NCI-H2029 treated with DMSO at 0.1 percent for 48 hours (cell line): ENCODE measurements at places on chromosomes 16 and 17.

GRCh38 chr16:1526608-1527555 lies 6.6 kb upstream of the TMEM204 start:
- DNase-seq, result no peak

- no peak for DNase-seq
These were observed 9.2 kb downstream of the LIG3 start for GRCh38 chr17:34989473-34989872.

- DNase-seq, result peak; percentile 29
These were observed 4.6 kb upstream of the GSE1 start for GRCh38 chr16:85608515-85608885.

DNA sequence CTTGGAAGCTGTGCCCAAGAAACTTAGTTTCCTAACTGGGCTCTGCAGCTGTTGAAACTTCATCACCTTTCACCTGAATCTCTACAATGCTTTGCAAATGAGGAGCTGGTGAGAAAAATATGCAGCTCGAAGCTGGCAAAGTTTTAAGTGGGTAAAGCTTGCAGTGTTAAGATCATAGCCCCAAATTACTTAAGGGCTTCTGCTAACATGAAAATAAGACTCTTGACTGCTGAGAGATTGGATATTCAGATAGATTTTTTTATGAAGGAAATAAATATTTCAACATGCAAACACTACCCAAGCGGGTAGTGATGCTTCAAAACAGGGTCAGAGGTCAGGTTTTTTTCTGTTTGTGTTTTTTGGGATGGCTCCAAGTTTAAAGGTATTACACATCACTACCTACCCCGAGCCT lies 278.7 kb downstream of the FTO start:
- no peak for DNase-seq

DNA sequence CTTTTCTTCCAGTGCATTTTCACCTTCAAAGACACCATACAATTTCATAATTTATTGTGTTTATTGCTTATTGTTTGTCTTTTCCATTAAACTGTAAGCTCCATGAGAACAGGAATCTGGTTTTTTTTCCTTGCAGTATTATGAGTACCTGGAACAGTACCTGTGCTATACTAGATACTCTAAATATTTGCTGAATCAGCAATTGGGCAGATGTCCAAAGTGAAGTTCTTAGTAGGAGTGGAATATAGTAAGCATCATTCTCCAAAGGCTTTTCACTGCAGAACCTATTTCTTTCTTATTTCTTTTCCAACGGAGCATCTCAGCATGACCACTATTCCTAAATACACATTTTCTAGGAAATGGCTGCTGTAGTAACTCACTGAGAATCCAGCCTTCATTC lies 269.0 kb upstream of the CCL2 start:
- DNase-seq, result no peak

GRCh38 chr16:81220349-81220748 lies 18.1 kb upstream of the BCO1 start:
- DNase-seq, result no peak

DNA sequence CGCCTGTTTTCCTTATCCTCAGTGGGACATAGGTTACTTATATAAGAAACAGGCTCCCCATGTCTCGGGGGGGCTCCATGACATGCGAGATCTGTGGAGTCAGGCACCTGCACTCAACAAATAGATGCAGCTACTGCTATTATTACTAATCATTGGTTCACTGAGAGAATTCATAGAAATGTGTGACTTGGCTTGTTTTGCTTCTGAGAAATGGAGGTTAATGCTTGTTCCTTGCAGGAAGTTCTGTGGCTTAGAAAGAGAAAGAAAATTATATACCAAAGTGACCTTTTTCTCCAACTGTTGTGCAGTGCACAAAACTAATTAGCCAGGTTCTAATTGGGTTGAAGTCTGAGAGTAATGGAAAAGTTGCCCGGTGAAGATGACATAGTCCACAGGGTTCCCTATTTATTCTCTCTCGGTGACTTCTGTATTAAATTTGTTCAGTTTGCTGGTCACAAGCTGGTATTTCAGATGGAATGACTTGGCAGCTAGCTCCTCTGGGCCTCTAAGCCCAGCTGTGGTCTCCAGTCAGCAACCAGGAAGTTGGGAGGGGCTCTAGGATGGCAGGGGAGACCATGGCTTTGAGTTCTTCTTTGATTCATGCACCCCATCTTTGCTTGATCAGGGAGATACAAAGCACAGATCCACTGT lies 17.6 kb upstream of the MAF start:
- DNase-seq, result no peak

DNA sequence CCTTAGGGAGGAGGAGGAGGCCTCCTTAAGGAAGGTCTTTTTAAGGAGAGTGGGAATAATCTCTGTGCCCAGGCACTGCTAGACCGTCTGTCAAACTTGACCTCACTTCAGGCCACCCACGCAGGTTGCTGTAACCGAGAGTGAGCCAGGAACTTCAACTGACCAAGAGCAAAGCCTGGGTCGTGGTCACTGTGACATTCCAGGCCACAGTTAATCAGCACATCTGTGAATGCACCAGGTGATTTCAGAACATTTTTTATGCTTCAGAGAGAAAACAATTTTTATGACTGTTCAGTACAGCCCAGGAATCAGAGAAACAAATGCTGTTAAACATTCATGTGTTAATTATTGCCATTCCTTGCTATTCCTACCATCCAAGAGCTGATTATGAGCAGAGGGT lies 226.6 kb upstream of the ASIC2 start:
- no peak for DNase-seq

GRCh38 chr16:5252791-5253190 lies 155.2 kb upstream of the EEF2KMT start:
- DNase-seq, result no peak

GRCh38 chr17:14731591-14731990 lies 430.7 kb downstream of the HS3ST3B1 start:
- no peak for DNase-seq

DNA sequence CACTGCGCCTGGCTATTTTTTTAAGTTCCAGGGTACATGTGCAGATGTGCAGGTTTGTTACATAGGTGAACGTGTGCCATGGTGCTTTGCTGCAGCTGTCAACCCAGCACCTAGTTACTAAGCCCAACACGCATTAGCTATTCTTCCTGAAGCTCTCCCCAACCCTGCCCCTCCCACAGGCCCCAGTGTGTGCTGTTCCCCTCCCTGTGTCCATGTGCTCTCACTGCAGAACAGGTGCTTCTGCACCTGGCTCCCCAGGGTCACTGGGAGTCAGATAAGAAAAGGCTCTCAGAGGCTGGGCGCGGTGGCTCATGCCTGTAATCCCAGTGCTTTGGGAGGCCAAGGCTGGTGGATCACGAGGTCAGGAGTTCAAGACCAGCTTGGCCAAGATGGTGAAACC lies 6.2 kb downstream of the HASPIN start:
- DNase-seq, result no peak

- no peak for DNase-seq
These were observed 79.8 kb downstream of the TBC1D16 start for GRCh38 chr17:79955691-79956440.

GRCh38 chr16:14283786-14284185 lies 212.7 kb downstream of the MRTFB start:
- DNase-seq, result no peak

GRCh38 chr16:10300905-10301304 lies 85.0 kb upstream of the ATF7IP2 start:
- DNase-seq, result no peak

- DNase-seq, result no peak
These were observed 3.7 kb downstream of the BCL6B start for GRCh38 chr17:7026471-7027115.

- no peak for DNase-seq
These were observed 5.5 kb upstream of the ZG16B start for GRCh38 chr16:2824626-2825025.

- DNase-seq, result no peak
These were observed at the start of gene TK2 for GRCh38 chr16:66549284-66550131. TK2 (minus strand) TSS chr16:66550122; CDS start chr16:66550061, 61 bp downstream.

- DNase-seq, result no peak
These were observed 51.8 kb downstream of the LYRM1 start for GRCh38 chr16:20952139-20952920.

GRCh38 chr17:18185391-18185790 lies 1.8 kb downstream of the ALKBH5 start:
- DNase-seq, result no peak

- DNase-seq, result no peak
These were observed 2.3 kb downstream of the PRMT7 start for GRCh38 chr16:68313116-68313515.

DNA sequence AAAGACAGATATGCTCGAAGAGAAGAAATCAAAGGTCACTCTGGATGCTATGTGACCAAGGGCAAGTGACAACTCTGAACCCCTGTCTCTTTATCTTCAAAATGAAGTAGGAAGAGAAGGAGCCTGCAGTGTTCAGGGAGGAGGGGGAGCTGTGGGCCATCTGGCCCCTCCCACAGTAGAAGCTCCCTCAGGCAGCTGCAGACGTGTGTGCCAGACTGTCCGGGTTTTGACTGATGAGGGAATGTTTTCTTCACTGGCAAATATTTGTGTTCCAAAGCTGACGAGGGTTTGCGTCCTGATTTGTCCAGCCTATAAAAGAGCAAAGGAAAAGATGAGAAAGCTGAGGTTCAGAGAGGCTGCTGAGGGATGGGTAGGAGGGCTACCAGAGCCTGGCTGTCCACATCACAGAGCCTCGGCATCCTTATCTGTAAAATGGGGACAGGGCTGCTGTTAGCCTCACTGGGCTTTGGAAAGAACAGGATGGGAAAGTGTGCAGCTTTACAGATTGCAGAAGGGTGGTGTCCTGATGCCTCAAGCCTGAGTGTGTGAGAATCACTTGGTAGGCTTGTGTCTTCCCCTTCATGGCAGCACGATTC lies 1.8 kb upstream of the GINS2 start:
- no peak for DNase-seq

DNA sequence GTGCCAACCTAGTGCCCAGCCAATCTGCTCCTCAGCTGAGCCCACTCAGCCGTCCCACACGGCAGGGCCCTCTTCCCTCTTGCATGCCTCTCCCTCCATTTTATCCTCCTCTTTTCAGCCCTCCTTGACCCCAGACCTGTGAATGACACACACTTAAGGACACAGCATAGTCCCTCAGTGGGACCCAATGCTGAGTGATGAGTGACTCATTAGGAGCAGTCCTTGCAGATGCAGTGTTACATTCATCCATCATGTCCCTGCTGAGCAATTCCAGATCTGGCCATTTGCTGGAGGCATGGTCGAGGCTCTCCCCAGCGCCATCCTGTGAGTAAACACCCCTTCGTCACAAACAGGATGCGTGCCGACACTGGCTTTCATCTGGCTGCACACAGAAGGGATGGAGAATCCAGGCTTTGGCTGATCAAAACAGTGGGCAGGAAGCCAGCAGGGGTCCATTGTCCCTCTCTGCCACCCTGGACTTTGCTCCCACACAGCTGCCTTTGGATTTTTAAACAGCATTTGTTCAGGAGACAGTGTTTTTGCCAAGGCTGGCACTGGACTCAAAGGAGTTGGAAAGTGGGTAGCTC lies 122.6 kb downstream of the AXIN2 start:
- DNase-seq, result no peak

DNA sequence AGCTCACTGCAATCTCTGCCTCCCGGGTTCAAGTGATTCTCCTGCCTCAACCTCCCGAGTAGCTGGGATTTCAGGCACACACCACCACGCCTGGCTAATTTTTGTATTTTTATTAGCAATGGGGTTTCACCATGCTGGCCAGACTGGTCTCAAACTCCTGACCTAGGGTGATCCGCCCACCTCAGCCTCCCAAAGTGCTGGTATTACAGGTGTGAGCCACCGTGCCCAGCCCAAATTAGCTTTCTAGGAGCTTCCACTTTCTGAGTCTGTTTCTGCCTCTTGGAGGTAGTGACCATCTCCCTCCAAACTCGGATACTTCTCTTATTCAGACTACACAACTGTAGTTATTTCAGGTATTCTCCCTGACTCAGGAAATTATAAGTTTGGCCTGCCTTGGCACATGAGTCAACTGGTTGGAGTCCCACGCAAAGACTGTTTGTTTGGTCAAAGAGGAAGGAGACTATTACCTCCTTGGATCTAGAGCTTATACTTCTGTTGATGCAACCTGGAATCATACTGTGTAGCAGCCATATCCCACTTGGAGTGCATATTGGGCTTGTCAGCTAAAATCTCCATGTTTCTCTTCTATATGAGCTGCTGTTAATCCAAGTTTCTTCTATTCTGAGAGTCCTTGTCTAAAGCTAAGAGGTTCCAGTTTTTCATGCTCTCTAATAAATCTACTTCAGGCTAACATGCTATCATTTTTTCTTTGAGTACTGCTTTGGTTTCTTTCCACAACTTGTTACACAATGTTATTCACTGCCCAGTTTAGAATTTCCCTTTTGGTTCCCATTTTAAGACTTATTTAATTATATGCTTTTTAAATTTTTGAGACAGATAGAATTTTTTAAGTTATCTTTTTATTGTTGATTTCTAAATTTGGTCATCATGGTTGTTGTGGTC lies 7.5 kb downstream of the IL4R start:
- DNase-seq, result no peak

- DNase-seq, result no peak
These were observed 38.2 kb downstream of the KSR1 start for GRCh38 chr17:27494192-27495091.

- DNase-seq, result peak; percentile 18
These were observed 14.3 kb upstream of the NUBP1 start for GRCh38 chr16:10729104-10730048.

- DNase-seq, result no peak
These were observed 5.4 kb upstream of the EFCAB13 start for GRCh38 chr17:47318197-47318918.

GRCh38 chr17:3880983-3881382 lies 11.9 kb downstream of the CAMKK1 start:
- no peak for DNase-seq

DNA sequence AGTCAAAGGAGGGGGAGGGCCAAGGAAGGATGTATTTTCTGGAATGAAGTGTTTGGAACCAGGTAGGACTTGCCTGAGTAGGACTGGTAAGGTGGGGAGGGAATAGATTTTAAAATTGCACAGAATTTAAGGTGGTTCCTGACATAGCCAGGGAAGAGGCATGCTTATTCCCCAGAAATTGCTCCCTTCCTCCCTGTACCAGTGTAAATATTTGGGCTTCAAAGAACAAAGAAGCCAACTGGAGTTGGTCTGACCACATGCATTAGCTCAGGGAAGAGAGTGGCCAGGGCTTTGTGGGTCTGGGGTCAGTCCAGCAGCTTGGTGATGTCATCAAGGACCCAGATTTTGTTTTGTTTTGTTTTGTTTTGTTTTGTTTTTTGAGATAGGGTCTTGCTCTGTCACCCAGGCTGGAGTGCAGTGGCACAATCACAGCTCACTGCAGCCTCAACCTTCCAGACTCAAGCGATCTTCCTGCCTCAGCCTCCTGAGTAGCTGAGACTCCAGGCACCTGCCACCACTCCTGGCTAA lies 9.3 kb upstream of the MRTFB start:
- no peak for DNase-seq

DNA sequence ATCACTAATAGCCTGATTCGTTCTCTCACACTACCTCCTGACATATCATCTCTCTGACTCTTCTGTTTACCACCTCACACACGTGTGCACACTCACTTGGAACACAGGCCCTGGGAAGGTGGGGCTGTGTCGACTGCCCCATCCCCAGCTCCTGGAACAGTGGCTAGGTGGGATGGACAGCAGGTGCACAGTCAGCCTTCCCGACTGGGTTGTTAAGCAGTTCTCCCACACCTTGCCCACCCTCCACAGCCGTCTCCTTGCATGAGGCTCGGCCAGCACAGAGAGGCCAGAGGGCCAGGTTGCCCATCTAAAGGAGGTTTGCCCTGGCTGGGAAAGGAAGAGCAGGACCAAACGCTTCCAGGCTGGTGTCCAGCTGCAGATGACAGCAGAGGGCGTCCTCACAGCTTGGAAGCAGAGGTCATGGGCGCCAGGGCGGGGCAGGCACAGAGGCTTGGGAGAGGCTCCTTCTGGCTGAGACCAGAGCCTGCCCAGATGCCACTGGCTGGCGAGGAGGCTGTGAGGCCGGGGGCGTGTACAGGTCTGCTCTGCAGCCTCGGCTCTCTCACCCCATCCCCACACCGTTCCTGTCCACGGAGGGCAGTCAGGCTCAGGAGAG lies 92.8 kb downstream of the AMFR start:
- DNase-seq, result no peak
